Large intestine (tissue), 12 donors: ENCODE measurements at places on chromosomes 7 and 10. TPM values are rescaled to one million over a fixed set of nuclear protein-coding genes. Genes with fewer than 3 reads are reported as not detected.

Gene PTPRN2
- 13.4 TPM for polyA plus RNA-seq

Gene SKIDA1
- 1.9 TPM for polyA plus RNA-seq

Gene RPEL1
- polyA plus RNA-seq: 0.09 TPM

DNA sequence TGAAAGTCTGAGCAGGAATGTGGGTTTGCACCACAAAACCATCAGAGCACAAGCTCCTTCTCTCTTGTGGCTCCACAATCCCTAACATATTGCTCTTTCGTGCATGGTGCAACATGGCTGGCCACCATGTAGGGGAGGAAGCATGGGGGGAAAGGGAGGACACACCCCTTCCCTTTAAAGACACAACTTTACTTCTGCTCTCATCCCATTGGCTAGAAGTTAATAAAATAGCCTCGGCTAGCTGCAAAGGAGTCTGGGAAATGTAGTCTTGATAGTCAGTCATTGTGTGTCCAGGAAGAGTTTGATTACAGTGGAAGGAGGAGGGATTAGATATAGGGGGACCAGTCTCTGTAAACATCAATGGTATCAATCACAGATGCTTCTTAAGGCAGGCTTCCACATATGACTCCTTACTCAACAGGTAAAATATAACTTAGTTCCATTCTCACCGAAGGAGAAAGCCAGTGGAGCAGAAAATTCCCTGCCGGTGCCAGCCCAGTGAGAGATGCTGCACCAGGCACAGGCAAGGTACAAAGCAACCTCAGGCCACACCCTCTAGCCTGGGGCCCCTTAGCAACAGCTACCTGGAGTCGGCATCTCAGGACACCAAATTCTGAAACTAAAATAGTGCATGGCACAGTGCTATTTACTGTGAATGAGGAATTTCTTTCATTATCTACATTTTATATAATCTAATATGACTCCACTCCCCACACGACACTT is 124.7 kb upstream of the CTBP2 start:
- DNase-seq: no peak

- no peak for DNase-seq
Measured at GRCh38 chr7:21642422-21642821, 99.6 kb downstream of the DNAH11 start.

DNA sequence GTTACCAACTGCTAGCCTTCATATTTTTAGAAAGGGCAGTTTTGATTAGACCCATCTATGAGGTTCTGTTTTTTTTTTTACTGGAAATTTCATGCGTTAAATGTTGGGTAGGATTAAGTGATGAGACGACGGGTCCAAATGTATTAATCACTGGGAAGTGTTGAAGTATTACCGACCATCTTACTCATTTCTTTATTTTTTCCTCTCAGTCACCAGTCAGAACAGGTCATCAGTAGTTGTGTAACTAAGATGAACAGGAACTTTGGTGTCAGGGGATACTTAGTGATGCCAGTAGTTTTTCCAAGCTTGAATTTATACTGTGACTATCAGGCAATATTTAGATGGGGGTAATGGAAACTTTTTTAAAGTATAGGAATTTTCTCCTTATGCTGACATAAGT is 14.2 kb downstream of the TFAM start:
- no peak for DNase-seq

GRCh38 chr7:123789206-123789784 is 40.5 kb upstream of the WASL start:
- DNase-seq: no peak

DNA sequence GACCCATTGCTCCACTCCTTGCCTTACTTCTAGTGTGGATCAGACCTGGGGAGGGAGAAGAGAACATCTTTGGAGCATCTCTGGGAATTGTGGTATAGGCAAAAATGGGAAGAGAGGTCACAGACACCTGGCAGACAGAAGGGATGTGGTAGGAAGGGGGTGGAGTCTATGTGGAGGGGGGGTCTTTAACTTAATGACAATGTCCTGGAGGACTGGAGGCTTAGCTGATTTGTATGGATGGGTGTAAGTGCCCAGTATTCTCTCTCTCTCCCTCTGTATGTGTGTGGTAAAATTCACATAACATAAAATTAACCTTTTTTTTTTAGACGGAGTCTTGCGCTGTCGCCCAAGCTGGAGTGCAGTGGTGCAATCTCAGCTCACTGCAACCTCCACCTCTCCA is 3.1 kb upstream of the LDB1 start:
- DNase-seq: no peak

GRCh38 chr7:6244021-6244420 is 28.4 kb downstream of the CYTH3 start:
- DNase-seq: no peak

DNA sequence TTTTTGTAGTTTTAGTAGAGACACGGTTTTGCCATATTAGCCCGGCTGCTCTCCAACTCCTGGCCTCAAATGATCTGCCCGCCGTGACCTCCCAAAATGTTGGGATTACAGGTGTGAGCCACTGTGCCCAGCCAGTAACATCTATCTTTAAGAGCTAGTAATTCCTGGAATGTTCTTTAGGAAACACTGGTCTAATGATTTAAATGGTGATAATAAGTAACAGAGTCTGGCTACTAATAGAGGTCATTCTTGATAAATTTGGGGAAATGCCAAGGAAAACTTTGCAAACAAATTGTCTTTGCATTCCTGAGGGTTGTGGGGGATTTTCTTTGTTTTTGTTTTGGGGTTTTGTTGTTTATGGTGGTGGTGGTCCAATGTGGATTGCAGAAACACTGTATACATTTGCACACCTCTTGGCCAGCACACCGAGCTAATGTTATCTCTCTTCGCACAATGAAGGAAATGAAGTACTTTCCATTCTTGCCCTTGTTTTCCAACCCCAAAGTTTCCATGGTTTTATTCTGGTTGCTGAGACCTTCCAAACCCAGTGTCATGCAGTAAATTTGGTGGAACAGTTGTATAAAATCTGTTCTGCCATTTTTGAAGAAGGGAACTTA is 51.3 kb upstream of the WIPF3 start:
- DNase-seq: no peak

DNA sequence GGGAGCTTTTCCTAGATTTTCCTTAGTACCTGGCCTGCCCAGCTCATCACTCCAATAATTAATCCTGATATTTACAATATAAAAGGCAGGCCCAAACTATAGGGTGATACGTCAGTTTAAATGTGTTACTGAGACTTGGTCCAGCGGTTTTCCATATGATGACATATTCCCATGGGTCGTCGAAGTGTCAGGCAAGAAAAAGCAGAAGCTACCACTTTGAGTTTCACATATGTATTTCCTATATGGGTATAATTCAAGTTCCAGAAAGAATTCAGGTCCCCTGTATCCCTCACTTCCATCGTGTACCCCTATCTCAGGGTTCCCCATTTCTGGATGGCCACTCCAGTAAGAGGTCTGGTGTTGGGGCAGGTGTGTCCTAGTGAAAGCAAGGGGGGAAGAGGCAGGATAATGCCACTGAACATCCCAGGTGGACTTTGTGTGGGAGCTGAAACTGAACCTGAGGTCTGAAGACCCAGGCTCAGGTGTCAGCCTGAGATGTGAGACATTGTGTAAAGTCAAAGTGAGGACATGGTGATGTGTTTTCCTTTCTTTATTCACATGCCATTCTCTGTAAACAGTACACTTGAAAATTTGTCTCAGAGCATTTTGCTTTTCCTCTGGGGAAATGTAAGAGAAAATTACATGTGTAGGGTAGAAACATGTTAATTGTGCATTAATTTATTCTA is 167.8 kb downstream of the PLXDC2 start:
- DNase-seq: no peak

- DNase-seq: no peak
Measured at GRCh38 chr7:82017334-82017943, 247.6 kb upstream of the HGF start.

DNA sequence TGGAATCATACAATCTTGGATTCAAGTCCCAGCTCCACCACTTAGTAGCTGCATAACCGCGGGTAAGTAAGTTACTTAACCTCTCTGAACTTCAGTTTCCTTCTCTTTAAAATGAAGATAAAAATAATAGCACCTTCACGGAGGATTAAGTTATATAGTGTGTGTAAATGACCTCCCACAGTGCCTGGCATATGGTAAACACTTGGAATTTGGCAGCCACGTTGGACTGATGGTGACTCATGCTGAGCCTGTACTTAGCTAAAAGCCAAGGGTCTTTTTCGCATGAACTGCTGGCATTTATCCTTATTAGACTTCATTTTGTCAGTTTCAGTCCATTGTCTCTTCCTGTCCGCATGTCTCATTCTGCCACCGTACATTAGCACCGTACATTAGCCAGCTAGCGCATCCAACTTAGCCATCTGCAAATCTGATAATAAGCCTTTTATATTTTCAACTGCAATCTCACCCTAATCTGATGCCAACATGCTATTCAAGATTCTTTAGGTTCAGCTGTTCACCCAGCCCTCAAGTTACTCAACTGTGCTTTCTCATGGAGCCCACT is 11.2 kb downstream of the SLC13A4 start:
- no peak for DNase-seq

GRCh38 chr7:144050093-144050492 is 1.3 kb downstream of the OR2A5 start:
- DNase-seq: no peak

DNA sequence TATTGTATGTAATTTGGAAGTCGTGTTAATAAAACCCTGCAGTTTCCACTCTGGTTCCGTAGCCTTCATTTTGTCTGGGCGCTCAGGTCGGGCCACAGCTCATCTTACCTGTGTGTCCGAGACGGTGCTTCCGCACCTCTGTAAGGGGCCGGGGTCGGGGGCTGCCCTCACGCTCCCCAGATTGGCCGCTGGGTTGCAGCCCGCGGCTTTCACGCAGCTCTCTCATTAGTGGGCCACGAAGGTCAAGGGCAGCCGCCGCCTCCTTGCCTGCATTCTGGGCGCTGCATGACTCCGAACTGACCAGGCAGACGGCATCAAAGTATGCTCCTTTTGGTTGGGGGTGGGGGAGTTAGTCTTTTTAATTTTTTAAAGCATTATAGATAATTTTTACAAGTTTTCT is 30.8 kb downstream of the SHH start:
- DNase-seq: no peak

DNA sequence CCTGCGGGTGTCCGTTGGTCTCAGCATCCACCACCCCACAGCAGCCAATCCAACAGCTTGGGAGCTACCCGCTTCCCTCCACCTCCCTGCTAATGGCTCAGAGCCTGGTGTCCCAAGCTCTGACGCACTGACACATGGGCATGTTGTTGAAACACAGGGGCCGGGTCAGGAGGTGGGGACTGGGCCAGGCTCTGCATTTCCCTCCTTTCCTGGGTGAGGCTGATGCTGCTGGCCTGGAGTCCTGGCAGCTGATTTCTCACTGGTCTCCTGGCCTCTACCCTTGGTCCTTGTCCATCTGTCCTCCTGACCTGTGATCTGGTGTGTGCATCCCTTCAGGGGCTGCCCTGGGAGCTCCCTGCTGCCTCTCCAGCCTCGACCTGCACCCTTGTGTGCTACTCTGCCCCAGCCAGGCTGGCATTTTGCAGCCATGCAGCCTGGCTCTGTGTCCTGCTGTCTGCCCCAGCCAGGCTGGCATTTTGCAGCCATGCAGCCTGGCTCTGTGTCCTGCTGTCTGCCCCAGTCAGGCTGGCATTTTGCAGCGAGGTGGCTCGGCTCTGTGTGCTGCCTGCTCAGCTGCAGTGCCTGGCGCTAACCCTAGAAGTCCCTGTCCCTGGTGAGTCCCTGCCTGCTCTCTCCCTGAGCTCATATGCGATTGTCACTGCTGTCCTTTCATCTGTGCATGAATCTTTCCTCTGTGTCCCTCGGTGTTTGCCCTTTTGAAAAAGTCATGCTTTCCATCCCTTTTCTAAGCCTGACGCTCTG is 14.0 kb downstream of the AMZ1 start:
- DNase-seq: no peak
